ENCODE measurements at places on chromosomes 3 and 15. TPM values are rescaled to one million over a fixed set of nuclear protein-coding genes. Genes with fewer than 3 reads are reported as not detected.

CCR1 gene
- total RNA-seq: 1.4 TPM

EPB42 gene
- not detected for total RNA-seq

CYP1A2 gene
- not detected for total RNA-seq

SOX14 gene
- total RNA-seq: not detected

CTXND1 gene
- 0.58 TPM for total RNA-seq

MYD88 gene
- 19.8 TPM for total RNA-seq

CHRFAM7A gene
- 2.2 TPM for total RNA-seq

TMCO5A gene
- total RNA-seq: not detected

NR2C2 gene
- total RNA-seq: 22.3 TPM

GATM gene
- total RNA-seq: 74.7 TPM

CEP19 gene
- 1.8 TPM for total RNA-seq

PIK3CA gene
- total RNA-seq: 10.9 TPM

GRCh38 chr3:169673521-169673920 lies 10.0 kb upstream of the MECOM start:
- H3K36me3 ChIP-seq: no peaks in the 10 kb centered on the region
- no peak overlapping the region for H3K4me3 ChIP-seq
- H3K4me1 ChIP-seq: peaks cover 10% of the 10 kb centered on the region
- no peak for DNase-seq
- peaks cover 29% of the 10 kb centered on the region for H3K27me3 ChIP-seq

DNA sequence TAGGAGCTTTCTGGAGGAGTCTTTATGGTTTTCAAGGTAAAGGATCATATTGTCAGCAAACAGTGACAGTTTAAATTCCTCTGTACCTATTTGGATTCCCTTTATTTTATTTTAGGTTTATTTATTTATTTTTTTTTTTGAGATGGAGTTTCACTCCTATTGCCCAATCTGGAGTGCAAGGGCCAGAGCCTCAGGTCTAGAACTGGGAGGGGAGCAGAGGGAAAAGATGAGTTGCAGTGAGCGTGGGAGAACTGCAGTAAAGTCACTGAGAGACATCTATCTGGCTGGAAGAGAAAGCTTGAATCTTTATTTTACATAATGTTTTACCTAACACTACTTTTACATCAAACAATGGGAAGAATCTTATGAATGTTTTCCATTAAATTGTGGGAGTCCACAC lies 49.5 kb upstream of the GK5 start:
- no peaks in the 10 kb centered on the region for H3K36me3 ChIP-seq
- no peak overlapping the region for H3K27ac ChIP-seq
- peaks cover 4% of the 10 kb centered on the region for H3K4me1 ChIP-seq
- no peak for DNase-seq
- no peaks in the 10 kb centered on the region for H3K27me3 ChIP-seq
- H3K4me3 ChIP-seq: no peak overlapping the region

- no peak overlapping the region for H3K27ac ChIP-seq
- peaks cover 17% of the 10 kb centered on the region for H3K4me1 ChIP-seq
- no peaks in the 10 kb centered on the region for H3K36me3 ChIP-seq
- no peaks in the 10 kb centered on the region for H3K27me3 ChIP-seq
- no peak for DNase-seq
Observed at GRCh38 chr3:149816986-149817385, 4.0 kb downstream of the RNF13 start.

GRCh38 chr3:14647976-14648955 lies 3.3 kb upstream of the CCDC174 start:
- no peaks in the 10 kb centered on the region for H3K36me3 ChIP-seq
- peaks cover 8% of the 10 kb centered on the region for H3K27me3 ChIP-seq
- H3K4me3 ChIP-seq: no peak overlapping the region
- peak; percentile 36 for DNase-seq
- H3K27ac ChIP-seq: no peak overlapping the region

DNA sequence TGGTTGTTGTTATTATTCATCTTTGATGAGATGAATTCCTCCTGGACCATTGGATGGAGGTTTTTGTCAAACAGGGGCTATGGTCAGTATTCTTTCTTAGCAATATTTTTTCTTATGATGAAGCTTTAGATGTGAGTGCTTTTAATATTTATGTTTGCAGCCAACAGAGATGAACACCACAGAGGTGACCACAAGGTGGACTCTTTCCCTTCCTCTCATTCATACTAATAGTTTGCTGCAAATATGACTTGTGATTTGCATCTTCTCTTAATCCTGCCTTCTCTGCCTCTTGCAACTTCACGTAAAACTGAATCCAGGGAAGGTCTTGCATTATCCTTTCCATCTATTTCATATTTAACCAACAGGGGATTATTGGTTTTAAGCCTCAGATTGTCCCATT lies 473.1 kb upstream of the UBE2E2 start:
- H3K4me1 ChIP-seq: no peaks in the 10 kb centered on the region
- H3K27ac ChIP-seq: no peak overlapping the region
- H3K4me3 ChIP-seq: no peak overlapping the region
- H3K36me3 ChIP-seq: no peaks in the 10 kb centered on the region

DNA sequence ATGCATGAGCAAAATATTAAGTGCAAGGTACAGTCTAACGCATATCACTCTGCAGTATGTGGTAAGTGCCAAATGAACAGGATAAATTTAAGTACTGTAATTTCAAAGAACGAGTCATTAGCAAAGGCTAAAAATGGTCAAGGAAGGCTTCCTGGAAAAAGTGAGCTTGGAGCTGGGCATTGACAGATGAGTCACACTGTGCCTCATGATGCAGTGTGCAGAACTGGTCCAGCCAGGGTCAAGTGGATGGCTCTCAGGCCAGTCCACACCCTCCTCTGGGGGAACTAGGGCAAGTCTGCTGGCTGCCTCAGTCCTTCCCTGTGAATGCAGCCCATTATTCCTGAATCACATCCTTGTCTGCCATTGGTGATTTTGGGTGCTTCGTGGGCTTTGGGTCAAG lies 76.3 kb downstream of the CACNA1D start:
- peak; percentile 41 for DNase-seq
- H3K4me3 ChIP-seq: no peak overlapping the region
- H3K4me1 ChIP-seq: peaks cover 8% of the 10 kb centered on the region
- no peak overlapping the region for H3K27ac ChIP-seq

DNA sequence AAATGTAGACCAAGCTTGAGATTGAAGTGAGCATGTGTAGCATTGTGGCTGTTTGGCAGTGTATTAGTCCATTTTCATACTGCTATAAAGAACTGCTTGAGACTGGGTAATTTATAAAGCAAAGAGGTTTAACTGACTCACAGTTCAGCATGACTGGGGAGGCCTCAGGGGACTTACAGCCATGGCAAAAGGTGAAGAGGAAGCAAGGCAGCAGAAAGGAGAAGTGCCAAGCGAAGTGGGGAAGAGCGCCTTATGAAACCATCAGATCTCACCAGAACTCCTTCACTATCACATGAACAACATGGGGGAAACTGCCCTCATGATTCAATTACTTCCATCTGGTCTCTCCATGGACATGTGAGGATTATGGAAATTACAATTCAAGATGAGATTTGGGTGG lies 8.6 kb upstream of the CERS3 start:
- no peak overlapping the region for H3K4me3 ChIP-seq
- no peaks in the 10 kb centered on the region for H3K36me3 ChIP-seq
- H3K4me1 ChIP-seq: no peaks in the 10 kb centered on the region
- DNase-seq: no peak

- no peak for DNase-seq
- H3K4me3 ChIP-seq: no peak overlapping the region
- H3K27me3 ChIP-seq: no peaks in the 10 kb centered on the region
- peaks cover 11% of the 10 kb centered on the region for H3K4me1 ChIP-seq
- no peaks in the 10 kb centered on the region for H3K36me3 ChIP-seq
- no peak overlapping the region for H3K27ac ChIP-seq
Observed at GRCh38 chr3:157069846-157070677, 89.9 kb downstream of the CCNL1 start.

DNA sequence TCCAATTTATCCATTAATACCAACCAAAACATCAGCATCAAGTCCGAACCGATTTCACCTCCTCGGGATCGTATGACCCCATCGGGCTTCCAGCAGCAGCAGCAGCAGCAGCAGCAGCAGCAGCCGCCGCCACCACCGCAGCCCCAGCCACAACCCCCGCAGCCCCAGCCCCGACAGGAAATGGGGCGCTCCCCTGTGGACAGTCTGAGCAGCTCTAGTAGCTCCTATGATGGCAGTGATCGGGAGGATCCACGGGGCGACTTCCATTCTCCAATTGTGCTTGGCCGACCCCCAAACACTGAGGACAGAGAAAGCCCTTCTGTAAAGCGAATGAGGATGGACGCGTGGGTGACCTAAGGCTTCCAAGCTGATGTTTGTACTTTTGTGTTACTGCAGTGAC lies 20.8 kb downstream of the LYSMD4 start:
- H3K27me3 ChIP-seq: no peaks in the 10 kb centered on the region
- H3K4me1 ChIP-seq: peaks cover 22% of the 10 kb centered on the region
- H3K4me3 ChIP-seq: no peak overlapping the region
- DNase-seq: no peak

GRCh38 chr3:179769411-179770247 lies 116.8 kb downstream of the USP13 start:
- H3K27me3 ChIP-seq: no peaks in the 10 kb centered on the region
- no peak for DNase-seq
- H3K36me3 ChIP-seq: peaks cover 51% of the 10 kb centered on the region
- H3K27ac ChIP-seq: no peak overlapping the region

- peak; percentile 34 for DNase-seq
- H3K4me3 ChIP-seq: no peak overlapping the region
- H3K27ac ChIP-seq: no peak overlapping the region
- H3K4me1 ChIP-seq: no peaks in the 10 kb centered on the region
Observed at GRCh38 chr3:189041482-189042090, 130.2 kb upstream of the TPRG1 start.

DNA sequence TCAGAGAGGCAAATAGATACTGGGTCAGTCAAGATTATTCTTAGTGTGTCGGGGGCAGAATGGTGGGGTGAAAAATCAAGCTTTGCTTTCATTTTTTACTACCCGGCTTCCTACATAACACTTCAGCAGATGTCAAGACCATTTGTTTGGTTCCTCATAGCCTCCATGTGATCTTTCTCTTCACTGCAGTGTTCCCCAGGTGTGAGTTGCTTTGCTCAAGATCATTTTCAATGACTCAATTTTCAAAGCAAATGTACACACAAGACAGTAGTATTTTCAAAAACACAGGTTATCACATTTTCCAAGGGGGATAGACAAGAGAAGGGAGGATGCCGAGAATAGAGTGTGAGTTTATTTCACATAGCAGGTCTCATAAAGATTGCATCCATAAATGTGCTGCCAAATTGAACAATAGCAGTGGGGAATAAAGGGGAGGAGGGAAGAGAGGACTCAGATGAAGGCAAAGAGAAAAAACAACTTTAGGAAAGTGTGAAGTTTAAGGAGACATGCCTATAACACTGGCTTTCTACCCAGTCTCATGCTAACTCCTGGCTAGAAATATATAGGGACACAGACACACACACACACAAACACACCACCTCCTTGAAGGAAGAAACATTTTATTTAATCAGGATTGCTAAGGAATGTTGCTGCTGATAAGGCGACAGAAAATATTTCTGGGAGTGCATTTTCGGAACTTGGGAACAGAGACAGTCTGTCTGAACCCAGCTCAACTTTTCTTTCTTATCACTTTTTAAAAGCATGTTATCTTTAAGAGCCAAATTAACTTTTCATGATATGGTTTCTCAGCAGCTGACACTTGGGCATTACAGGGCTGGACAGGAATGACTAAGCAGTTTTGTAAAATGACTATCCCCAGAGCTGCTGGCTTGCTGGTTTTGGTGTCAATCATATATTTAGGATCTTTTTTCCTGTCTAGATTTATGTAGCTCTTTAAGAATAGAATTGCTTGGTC lies 402.4 kb downstream of the RBMS3 start:
- DNase-seq: no peak
- no peaks in the 10 kb centered on the region for H3K36me3 ChIP-seq
- no peaks in the 10 kb centered on the region for H3K27me3 ChIP-seq

DNA sequence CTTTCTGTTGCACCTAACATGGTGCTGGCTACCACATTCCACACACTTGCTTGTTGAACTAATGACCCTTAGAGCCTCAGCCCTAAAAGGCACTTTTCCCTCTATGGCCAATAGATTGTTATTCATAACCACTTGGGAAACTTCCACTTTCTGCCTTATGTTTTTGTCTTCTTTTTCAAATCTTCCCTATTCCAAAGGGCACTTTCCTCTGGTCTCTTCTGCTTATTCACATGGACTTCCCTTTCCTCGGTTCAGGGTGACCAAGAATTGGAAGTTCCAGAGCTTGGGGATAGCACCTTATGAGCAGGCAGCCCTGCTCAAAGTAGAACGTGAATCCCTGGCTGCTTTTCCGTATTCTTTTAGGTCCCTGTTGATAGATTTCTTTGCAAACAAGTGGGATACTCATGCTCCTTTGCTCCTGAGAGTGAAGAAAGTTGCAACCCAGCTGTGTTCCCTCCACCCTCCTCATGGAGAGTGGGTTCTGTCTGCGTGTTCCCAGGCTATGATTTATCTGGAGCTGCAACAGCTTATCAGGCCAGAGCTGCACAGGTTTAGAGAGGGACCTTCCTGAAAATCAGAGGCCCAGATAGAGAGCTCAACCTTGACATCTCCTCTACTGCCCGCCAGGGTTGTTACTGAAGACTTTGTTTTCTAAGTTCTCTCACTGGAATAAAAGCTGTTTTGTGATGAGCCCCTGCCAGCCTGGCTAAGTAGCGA lies 58.8 kb upstream of the MYZAP start:
- H3K36me3 ChIP-seq: peaks cover 46% of the 10 kb centered on the region
- H3K4me1 ChIP-seq: peaks cover 22% of the 10 kb centered on the region
- H3K27ac ChIP-seq: peak overlapping the region; percentile 27
- no peak for DNase-seq

- no peaks in the 10 kb centered on the region for H3K27me3 ChIP-seq
- no peaks in the 10 kb centered on the region for H3K4me1 ChIP-seq
- DNase-seq: peak; percentile 14
- H3K36me3 ChIP-seq: no peaks in the 10 kb centered on the region
Observed at GRCh38 chr3:127444761-127445160, 145.8 kb downstream of the TPRA1 start.

DNA sequence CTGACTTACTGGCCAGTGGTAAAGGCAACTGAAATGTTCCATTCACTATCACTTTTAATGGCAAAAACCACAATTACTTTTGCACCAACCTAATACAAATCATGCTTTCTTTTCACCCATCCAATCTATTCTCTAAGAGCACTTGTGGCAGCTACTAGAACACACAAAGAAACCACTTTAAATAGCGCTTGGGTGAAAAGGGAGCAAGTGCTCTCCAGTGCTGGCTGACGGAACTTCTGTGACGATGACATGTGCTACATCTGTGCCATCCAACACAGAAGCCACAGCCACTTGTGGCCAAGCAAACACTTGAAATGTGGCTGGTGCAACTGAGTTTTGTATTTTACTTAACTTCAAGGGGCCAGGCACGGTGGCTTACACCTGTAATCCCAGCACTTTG lies 18.9 kb downstream of the SH3BP5 start:
- no peaks in the 10 kb centered on the region for H3K36me3 ChIP-seq
- no peak overlapping the region for H3K27ac ChIP-seq
- peaks cover 45% of the 10 kb centered on the region for H3K4me1 ChIP-seq
- H3K4me3 ChIP-seq: no peak overlapping the region
- no peak for DNase-seq
- H3K27me3 ChIP-seq: no peaks in the 10 kb centered on the region

GRCh38 chr3:44326019-44326418 lies 12.5 kb upstream of the TCAIM start:
- no peak for DNase-seq
- no peak overlapping the region for H3K27ac ChIP-seq
- no peaks in the 10 kb centered on the region for H3K27me3 ChIP-seq
